NCI-H2029 treated with DMSO at 0.1 percent for 48 hours (cell line): ENCODE measurements at places on chromosomes 7 and 10.

DNA sequence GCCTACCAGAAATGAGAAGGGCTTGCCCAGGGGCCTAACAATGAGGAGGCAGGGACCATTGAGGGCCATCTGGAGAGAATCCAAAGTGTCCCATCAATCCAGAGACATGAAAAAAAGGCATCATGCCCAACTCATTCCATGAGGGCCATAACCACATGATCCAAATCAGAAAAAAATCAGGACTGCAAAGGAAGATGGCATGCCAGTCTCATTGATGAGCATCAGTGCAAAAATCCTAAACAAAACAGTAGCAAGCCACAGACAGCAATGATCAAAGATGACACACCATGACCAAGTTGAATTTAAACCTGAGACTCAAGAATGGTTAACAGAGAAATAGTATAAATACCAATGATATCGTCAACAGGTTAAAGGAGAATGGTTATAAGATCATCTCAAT is 7.0 kb upstream of the CYP3A4 start:
- no peak for DNase-seq

- no peak for DNase-seq
These were observed 81.1 kb downstream of the PRTFDC1 start for GRCh38 chr10:24871011-24871935.

DNA sequence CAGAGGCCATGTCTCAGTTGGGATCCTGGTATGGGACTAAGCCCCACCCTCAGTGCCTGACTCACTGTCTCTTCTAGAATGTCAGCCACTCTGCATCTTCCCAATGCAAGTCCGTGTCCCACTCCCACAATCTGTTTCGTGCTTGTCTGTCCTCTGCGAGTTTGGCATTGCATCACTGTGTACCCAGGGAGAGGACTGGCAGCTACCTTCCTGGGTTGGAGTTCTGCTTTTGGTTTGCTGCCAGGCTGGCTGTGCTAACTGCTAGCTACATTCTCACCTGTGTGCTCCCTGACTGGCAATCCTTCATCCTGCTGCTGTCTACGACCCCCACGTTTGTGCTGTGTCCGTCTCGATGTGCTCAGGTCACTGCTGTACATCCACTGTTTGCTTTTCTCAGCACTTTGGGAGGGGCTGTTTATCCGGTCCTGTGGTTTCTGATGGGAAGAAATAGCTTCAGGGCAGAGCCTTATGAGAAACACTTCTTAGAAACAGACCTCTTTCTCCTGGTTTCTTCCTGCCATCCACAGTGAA is 56.0 kb upstream of the GLI3 start:
- DNase-seq = no peak

DNA sequence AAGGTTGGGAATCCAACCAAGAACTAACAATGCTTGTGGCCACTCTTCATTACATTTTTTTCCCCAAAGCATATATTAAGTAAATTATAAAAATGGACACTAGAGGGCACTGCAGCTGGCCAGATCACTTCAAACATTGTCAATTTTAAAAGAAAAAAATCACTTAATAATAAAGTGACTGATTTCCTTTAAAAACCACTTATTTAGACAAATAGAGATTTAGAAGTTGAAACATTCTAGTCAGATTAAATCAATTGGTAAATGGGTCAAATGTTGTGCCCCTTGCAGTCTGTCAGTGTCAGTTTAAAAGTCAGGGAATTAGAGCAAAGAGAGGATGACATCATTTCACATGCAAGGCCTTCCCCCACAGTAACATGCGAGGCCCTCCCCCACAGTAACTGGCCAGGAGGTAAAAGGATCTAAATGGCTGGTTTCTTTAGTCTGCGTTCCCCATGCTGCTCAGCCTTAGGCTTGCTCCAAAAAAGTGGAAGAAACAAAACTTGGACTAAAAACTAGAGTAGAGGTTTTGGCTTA is 177.9 kb downstream of the SKAP2 start:
- DNase-seq = peak; percentile 33

DNA sequence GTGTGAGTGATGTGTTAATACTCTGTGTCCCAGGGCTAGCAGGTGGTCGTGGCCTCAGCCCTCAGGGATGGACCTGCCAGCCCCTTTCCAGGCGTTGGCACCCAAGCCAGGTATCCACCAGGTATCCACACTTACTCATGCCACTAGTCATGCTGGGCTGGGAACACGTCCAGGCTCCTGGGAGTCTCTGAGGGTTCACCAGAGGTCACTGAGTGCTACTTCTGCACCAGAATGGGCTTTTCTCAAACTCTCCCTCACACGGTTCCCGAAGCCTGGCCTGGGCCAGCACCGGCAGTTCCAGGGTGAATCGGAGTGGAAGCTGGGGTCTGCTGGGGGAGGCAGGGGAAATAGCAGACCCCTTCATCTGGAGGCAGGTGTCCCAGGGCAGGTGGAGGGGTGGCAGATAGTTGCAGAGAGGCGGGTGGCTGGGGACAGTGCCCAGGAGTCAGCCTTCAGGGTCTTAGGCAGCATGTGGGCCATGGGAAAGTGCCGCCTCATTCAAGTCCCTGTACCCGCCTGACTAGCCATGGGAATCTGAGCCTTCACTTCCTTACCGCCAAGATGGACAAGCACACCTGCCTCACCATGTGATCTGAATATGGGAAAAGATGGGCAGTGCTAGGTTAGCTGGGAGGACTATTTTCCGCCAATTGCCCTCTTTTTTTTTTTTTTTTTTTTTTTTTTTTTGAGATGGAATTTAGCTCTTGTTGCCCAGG is 95.5 kb upstream of the GTF2I start:
- no peak for DNase-seq

GRCh38 chr7:96778263-96778662 is 68.6 kb upstream of the SEM1 start:
- no peak for DNase-seq

DNA sequence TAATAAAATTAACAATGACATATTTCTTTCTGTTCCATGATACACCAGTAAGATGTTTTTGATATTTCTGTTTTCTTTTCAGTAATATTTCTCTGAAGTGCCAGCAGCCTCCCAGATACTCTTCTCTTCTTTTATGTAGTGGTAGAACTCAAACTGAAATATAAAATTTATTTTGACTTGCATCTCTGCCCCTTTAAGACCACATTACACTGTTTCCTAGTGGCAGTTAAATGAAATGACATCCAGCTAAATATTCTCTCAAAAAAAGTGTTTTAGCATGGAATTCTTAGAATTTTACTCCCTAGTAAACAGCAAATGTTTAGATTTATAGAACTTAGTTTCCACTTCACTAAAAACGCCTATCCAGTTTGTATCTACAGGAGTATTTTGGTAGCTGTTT is 237.2 kb upstream of the MTPN start:
- DNase-seq = no peak

- DNase-seq = peak; percentile 79
These were observed at the start of gene PSMC2 for GRCh38 chr7:103347507-103348267. TSS of gene PSMC2 (plus strand) at chr7:103347643. CDS start at chr7:103347712, 69 bp downstream.

- no peak for DNase-seq
These were observed 28.1 kb upstream of the PTN start for GRCh38 chr7:137371616-137372015.

DNA sequence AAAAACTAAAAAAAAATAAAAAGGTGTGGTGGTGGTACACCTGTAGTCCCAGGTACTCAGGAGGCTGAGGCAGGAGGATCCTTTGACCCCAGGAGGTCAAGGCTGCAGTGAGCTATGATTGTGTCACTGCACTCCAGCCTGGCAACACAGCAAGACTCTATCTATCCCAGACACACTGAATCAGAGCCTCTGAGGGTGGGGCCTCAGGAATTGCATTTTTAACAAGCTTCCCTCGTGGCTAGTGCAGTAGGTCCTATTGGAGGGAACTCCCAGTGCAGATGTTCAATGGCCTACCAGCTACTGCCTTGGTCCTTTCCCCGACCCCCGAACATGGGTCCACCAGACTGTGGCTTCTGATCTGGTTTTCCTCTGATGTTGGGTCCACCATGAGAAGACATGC is 14.9 kb downstream of the STRA8 start:
- no peak for DNase-seq

DNA sequence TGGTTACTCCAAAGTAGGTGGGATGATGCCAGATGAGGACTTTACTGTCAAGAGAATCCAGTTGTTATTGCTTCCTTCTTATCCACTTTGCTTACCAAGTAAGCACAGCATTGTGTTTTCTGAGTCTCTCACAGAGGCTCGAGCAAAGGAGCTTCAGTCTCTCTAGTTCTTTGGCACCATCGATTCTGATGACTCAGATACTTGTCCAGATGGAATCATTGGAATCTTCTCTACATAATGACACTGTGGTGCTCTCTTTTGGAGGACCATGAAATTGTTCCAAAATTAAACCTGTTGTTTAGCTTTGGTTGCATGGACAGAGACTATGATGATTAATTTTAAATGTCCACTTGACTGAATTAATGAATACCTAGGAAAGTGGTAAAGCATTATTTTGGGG is 132.6 kb downstream of the NXPH1 start:
- no peak for DNase-seq

DNA sequence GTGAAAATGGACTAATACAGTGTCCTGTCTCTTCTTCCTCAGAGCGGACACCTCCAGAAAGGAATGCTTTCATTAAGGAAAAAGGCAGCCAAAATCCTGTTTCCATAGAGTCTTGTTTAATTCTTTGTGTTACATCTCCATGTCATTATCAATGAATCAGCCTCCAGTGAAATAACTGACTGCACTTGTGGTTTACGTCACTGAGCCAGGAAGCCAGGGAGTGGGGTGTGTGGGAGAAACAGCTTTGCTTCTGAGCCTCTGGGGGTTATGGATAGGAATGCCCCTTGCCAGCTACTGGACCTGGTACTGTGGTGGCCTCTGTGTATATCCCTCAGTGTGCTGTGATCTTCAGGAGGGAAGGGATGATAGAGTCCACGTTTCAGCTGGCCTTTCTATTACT is 416.8 kb downstream of the GALNT17 start:
- DNase-seq = no peak

DNA sequence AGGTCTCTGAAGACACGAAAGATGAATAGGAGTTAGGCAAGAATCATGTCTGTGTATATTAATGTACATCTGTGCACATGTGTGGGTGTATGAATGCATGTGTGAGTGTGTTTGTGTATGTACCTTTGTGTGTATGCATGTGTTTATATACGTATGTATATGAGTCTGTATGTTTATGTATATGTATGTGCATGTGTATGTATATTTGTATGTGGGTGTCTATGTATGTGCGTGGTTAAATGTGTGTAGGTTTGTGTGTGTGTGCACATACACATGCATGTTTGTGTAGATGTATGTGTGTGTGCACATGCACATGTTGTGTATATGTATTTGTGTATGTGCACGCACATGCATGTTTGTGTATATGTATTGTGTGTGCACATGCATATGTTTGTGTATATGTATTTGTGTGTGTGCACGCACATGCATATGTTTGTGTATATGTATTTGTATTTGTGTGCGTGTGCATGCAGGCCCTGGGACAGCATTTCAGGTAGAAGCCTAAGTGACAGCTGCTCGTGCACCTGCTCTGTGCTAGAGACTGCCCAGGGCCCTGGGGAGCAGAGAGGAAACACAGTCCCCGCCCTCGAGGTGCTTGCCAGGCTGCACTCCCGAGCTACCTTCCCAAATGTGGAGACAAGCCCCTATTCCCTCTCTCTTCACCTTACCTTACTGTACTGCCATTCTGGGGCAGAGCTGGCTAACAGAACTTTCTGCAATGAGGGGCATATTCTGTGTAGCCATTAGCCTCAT is 12.1 kb downstream of the PNLIPRP1 start:
- no peak for DNase-seq

- DNase-seq = no peak
These were observed 4.9 kb downstream of the PRTFDC1 start for GRCh38 chr10:24947304-24948097.

- no peak for DNase-seq
These were observed 91.2 kb upstream of the WNT16 start for GRCh38 chr7:121237601-121238000.

- no peak for DNase-seq
These were observed 78.5 kb downstream of the APBB1IP start for GRCh38 chr10:26516540-26517101.

- DNase-seq = no peak
These were observed 105.5 kb upstream of the CHST15 start for GRCh38 chr10:124198871-124199270.

DNA sequence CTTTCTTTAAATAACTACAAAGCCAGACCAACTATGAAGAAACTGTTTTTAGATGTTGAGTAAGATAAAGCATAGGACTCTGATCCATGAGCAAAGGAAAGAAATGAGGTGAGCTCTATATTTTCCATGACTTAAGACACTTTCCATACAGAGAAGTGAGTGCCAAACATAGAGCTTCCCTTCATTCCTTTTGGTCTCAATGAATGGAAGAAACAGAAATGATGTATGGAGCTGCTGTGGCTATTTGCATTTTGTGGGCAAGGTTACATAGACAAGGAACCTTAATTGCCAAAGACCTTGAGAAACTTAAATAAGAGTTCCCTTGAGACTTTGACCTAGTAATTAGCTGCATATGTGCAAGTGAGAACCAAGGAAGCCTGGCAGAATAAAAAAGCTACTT is 1152.2 kb downstream of the XPNPEP1 start:
- no peak for DNase-seq

DNA sequence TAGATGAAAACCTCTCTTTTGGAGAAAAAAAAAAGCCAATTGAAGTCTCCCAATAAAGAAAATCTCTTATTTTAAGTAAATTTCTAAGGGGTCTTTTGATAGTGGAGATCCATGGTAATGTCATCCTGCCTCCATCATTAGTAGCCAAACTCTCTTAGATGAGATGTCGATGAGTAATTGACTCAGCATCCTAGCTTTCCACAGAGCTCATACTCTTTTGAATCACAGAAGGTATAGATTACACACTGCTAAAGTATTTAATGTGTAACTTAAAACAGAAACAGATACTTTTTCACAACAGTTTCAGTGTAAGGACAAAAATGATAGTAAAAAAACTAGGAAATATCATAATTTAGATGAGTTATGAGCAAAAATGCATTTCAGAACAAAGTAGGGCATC is 19.4 kb downstream of the MAGI2 start:
- no peak for DNase-seq

- peak; percentile 52 for DNase-seq
These were observed 117.3 kb downstream of the PRKAG2 start for GRCh38 chr7:151759591-151760042.

- no peak for DNase-seq
These were observed 138.7 kb downstream of the CUX1 start for GRCh38 chr7:101956130-101956529.

- DNase-seq = no peak
These were observed 465.5 kb downstream of the PHTF2 start for GRCh38 chr7:78264105-78264504.

- DNase-seq = no peak
These were observed 23.5 kb downstream of the CPEB3 start for GRCh38 chr10:92267343-92267742.

- no peak for DNase-seq
These were observed 277.1 kb upstream of the POM121L12 start for GRCh38 chr7:52758356-52758755.

- DNase-seq = no peak
These were observed 96.4 kb downstream of the ARHGAP12 start for GRCh38 chr10:31832261-31832660.

- no peak for DNase-seq
These were observed 264.3 kb downstream of the TCF7L2 start for GRCh38 chr10:113214331-113214730.

DNA sequence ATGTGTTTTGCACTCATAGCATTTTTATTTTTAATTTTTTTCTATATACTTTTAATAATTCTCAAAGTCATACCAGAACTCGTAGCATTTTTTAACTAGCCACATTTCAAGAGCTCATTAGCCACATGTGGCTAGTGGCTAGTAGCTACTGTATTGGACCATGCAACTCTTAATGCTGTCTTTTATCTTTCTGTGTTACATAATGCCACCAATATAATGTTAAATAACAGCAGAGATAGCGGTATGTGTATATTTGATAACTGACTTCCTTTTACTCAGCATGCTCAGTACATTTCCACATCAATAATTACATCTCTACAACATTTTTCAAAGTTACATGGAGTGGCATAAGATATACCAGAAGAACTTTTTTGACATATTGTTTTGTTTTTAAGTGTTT is 91.4 kb downstream of the CDK13 start:
- no peak for DNase-seq
